ENCODE measurements at places on chromosomes 12 and 14.

DNA sequence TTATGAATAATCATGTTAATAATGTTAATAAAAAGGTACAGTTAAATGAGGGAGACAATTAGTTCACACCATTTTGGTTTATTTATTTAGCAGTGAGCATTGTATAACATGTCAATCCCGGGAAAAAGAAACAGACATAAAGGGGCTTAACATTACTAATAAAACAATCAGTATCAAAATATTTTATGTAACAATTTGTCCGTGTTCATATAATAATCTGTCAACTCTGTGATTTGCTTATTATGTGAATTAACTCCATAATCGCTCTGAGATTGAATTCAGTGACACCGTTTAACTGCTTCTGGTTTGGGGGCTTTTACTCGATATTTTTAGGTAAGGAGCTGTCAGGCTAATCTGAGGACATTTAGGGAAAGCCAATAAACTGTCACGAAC is 95.8 kb upstream of the HMGA2 start:
- DNase-seq = no peak

DNA sequence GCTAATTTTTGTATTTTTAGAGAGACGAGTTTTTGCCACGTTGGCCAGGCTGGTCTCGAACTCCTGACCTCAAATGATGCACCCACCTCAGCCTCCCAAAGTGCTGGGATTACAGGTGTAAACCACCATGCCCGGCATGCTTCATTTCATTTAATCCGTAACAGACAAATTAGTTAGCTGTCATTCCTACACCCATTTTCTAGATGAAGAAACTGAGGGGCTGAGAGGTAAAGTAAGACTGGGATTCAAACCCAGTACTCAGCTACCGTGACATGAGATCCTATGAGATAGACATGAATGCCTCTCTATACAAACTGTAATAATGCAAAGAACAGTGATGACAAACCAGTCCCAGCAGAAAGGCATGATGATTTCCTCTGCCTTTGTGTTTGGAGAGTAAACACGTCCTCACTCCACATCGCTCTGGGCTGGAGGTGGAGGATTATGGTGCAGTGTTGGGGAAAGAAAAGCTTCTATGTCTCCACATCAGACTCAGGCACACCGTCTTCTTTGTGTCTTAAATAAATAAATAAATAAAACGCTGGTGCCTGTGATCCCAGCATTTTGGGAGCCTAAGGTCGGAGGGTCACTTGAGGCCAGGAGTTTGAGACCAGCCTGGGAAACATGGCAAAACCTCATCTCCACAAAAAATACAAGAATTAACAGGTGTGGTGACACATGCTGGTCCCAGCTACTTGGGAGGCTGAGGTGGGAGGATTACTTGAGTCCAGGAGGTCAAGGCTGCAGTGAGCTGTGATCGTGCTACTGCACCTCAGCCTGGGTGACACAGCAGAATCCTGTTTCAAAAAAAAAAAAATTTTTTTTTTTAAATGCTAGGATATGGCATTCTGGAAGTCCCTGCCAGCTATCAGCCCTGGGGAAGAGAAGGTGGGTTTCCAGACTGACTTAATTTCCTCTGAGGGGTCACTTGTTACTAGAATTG is 10.5 kb downstream of the VSX2 start:
- DNase-seq = no peak

GRCh38 chr14:45976001-45976400 is 675.6 kb downstream of the RPL10L start:
- DNase-seq = no peak

DNA sequence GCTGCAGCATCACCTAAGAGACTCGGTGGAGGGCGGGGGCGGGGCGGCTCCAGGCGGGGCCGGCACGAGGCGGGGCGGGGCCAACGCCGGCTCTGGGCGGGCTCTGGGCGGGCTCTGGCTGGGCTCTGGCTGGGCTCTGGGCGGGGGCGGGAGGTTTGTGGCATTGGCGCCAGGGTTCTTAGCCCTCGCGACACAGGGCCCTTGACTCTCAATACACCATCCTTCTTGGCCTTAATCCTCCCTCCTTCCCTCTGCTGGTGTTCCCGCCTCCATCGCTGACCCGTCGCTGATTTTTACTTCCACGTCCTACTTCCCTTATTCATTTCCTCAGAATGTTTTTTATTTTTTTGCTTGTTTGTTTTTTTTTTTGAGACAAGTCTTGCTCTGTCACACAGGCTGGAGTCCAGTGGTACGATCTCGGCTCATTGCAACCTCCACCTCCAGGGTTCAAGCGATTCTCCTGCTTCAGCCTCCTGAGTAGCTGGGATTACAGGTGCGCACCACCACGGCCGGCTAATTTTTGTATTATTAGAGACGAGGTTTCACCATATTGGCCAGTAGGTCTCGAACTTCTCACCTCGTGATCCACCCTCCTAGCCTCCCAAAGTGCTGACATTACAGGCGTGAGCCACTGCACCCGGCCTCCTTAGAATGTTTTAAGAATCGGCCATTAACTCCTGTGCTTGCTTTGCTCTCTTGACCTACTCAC is at the start of gene BLTP3B:
TSS of gene BLTP3B (minus strand) at position 24 of the 709 bp plus-strand sequence. CDS start 239 bp downstream, outside the sequence.
- DNase-seq = peak; percentile 28

DNA sequence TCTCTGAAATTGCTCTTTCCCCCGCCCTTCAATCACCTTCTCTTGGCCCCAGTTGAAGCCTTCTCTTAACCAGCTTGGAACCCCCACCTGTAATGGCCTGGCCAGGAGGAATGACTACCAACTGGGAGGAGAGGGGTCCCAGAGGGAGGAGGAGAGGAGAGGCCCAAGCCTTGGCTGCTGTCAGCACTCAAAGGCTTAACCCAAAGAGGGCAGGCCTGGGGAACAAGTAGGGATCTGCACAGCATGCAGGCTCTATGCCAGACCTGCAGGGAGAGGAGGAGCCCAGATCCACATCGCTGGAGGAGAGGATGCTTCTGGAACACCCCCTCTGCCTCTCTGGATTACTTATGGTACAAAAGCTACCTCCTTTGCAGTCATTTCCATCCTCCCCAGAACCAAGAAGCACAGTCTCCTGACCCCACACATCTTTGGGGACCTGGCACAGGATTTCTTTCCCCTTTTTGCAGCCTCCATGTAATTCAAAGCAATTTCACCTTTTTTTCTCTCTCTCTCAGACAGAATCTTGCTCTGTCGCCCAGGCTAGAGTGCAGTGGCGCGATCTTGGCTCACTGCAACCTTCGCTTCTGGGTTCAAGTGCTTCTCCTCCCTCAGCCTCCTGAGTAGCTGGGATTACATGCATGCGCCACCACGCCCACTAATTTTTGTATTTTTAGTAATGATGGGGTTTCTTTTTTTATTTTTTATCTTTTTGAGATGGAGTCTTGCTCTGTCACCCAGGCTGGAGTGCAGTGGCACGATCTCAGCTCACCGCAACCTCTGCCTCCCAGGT is 6.2 kb downstream of the RARG start:
- DNase-seq = no peak

GRCh38 chr14:101927859-101928258 is 36.5 kb upstream of the DYNC1H1 start:
- DNase-seq = no peak

DNA sequence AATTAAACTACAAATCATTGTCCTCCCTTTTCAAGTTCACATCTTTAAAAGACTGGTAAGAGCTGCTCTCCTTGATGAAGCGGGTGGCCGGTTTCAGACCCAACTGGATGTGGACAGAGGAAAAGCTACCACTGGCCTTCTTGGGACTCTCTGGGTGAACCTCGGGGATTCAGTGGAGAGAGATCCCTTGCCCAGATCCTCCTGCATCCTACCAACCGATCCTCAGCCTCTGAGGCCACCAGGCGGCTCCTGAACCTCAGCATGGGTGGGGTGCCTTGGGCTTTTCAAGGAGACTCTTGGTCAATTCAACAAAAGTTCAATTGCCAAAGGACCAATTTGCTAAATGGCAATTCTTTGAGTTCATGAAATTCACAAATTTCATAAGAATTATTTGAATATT is 84.5 kb downstream of the ZFP36L1 start:
- DNase-seq = no peak

GRCh38 chr12:20420557-20420956 is 52.2 kb downstream of the PDE3A start:
- DNase-seq = no peak

DNA sequence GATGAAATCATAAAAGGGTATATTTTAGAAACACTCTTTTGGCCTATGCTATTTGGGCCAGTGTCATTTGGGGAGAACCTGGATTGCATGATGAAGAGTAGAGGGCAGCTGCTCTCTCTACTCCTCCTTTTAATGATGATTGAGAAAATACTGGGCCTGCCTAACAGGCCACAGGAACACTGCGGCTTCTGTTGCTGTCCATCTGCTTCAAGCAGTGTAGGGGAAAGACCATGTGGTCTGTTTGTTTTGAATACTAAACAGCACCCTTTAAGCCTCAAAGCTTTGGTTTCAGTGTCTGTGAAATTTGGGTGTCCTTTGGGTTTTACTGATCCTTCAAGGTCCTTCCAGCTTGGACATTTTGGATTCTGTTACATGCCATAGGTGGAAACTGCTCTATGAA is 78.0 kb downstream of the TTC6 start:
- DNase-seq = no peak

DNA sequence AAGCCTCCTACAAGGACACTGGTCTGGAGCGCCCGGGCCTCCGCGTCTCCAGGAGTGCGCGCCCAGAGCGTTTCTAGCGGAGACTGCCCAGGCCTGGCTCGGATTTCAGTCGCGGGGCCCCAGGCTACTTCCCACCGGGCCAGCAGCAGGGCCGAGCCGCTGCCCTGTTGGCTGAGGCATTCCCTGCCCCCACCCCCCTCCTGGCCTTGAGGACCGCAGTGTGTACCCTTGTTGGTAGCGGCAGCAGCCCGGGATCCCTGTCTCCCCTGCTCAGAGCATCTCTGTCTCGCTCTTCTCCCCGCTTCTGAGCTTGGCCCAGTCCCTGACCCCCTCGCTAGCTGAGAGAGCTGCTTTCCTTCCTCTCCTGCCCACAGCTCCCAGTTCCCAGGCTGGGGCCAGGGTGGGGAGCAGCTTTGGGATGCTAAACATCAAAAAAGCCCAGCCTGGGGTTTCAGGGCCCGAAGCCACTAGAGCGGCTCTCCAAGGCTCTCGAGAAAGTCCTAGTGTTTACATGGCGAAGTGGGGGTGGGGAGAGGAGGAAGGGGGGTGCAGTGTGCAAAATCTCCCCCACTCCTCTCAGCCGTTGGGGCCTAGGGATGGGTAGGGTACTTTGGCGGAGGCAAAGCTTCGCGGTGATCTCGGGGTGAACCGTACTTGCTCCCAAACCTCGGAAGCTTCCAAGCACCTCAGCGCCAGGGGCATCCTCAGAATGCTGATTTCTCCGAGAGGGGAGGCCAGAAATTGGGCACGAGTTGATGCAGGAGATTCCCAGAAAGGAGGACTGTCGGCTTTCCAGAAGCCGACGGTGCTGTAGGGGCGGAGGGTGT is 6.4 kb downstream of the NKX2-1 start:
- no peak for DNase-seq

DNA sequence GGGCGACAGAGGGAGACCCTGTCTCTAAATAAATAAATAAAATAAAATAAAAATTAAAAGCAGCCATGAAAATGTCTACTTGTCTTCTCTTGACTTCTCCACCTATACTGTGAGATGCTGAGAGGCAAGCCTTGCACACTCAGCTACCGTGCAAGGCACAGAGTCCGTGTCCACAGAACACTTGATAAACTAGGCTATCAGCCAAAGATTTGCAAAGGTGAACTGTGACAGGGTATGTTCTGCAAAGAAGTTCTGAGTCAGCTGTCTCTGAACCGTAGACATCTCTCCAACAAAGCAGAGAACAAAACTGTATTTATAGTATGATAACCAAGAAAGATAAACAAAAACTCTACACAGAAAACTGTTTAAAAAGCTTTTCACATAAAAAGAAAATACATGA is 35.5 kb downstream of the STXBP6 start:
- DNase-seq = no peak

- DNase-seq = no peak
Measured at GRCh38 chr12:104790296-104791125, 167.6 kb downstream of the SLC41A2 start.

DNA sequence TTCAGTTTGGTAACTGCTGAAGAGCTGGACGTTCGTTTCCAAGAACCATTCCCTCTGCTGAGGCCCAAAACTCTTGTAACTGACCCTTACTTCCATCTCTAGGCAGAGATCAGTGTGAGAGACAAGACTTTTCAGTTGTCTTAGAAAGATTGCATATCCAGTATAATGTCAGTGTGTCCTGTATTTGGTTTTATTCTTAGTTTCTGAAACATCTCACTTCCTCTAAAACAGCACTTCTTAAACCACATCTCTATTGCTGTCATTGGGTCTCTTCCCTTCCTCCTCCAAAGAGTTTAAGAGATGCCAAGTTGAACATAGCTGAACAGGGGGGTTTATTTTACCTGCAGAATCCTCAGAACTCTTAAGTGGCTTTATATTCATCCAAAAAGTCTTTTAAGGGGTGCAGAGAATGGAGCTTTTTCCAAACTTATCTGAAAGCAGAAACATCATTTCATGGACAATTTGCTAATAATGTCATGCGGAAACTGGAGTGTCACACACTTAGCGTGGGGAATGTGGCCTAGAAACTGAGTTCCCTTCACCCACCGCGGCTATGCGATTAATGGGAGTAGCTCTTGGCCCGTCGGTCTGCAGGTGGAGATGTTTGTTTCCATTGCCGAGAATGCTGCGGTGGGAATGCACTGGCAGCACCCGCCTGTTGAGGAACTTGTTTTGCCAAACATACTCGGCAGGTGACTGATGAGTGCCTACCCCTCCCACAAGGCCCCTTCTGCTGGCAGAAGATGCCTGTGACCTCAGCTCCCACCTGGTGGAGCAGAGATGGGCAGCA is 148.2 kb downstream of the ADGRD1 start:
- DNase-seq = no peak

GRCh38 chr14:51386411-51386810 is 146.4 kb downstream of the TMX1 start:
- DNase-seq = no peak

- no peak for DNase-seq
Measured at GRCh38 chr12:59603754-59604153, 7.9 kb downstream of the SLC16A7 start.

DNA sequence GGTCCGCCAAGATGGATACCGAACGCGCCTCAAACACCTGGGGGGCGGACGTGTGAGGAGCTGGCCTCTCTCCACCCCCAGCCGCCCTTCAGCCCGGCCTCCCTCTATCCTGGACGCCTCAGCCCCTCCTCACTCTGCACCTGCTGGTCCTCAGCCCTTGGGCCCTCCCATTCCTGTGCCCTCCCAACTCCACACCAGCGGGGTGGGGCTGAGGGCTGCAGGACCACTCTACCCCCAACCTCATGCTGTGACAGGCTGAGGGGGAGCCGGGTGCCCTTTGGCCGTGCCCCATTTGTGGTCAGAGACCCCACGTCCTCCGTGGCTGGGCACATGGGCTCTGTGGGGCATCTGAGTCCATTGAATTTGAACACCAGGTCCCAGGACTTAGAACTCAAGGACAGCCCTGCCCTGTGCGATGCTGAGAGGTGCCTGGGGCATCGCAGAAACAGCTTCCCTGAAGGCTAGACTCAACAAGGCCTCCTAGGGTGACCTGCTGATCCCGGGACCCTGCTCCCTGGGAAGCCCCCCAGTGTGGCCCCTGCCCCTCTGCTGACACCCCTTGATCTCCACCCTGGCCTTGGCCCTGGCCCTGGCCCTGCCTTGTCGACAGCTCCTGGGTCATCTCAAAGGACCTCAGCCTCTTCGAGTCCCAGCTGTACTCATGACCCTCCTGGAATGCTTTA is 82.0 kb upstream of the SFSWAP start:
- no peak for DNase-seq
